ENCODE measurements at places on chromosomes 6 and 20.

GRCh38 chr20:35702824-35703695 lies 3.9 kb downstream of the ROMO1 start:
- DNase-seq, result no peak
- no peak overlapping the region for H3K4me3 ChIP-seq
- peaks cover 9% of the 10 kb centered on the region for H3K4me1 ChIP-seq
- no peak overlapping the region for H3K27ac ChIP-seq

GRCh38 chr6:11848852-11849731 lies 70.5 kb upstream of the ADTRP start:
- no peak for DNase-seq
- no peaks in the 10 kb centered on the region for H3K36me3 ChIP-seq
- H3K27me3 ChIP-seq, result no peaks in the 10 kb centered on the region
- H3K27ac ChIP-seq, result no peak overlapping the region
- no peaks in the 10 kb centered on the region for H3K4me1 ChIP-seq

DNA sequence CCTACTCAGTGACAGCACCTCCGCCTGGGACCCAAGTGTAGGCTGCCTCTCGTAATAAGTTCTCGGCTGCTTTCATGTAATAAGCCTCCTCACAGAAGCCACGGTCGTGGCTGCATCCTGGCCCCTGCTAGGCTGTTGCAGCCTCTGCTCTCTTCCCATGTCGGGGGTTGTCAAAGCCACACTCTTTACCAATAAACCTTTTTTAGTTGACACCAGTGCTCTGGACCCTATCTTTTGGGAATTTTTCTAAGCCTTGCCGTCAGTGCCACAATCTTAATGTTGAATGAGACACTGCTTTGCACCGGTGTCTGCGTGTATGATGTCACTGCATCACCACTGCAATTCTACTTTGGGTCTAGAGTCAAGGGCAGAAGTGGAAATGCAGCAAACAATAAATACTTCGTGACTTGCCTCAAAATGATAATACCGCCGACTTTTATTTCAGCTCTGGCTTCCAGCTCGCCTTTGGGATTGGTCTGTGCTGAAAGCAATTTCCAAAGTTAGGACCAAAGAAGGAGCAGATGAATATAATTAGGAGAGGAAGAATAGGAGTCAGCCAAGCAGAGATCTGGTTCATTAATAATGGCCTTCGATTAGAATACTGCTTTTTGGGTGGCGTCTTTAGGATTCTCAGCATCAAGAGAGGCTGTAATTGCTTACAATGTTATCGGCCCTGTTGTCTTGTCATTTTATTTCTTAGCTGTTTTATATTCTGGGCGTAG lies 57.6 kb upstream of the CCN6 start:
- DNase-seq, result peak; percentile 54
- H3K36me3 ChIP-seq, result no peaks in the 10 kb centered on the region
- H3K27me3 ChIP-seq, result no peaks in the 10 kb centered on the region

DNA sequence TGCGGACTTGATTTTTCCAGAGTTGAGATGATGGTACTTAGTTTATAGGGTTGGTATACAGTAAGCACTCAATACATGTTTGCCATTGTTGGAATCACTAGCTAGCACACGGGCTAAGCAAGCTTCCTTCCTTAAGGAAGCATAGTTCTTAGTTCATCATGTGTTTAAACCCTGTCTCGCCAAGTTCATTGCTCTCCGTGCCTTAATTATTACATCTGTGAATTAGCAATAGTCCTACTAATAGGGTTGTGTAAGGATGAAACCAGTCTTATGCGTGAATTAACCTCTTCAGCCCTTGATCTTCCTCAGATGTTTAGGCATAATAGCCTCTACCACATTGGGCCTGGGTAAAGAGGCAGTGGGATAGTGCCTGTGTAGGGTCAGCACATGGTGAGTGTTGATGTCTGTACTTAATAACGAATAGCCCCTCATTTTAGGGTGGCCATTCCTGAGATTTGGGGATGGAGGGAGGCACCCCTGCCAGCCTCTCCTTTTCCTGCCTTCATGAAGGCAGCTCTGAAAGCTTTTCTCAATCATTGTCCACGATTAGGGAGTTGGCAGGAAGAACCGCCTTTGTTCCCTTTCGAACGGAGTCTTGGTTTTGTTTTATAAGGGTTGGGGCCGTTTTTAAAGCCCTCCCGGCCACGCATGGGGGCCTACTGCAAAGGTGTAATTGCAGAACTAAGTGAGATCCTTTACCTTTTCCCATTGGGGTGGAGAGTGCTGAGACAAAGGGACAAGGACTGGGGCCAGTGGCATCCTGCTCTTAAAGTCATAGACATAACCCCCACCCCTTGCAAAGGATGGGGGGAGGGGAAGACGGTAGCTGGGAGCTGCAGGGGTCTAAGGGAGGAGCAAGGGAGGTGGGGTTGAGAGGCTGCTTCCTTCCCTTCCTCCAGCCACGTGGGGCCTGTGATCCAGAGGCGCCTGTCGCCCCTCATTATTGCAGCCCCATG lies 2.1 kb downstream of the DNMT3B start:
- no peak overlapping the region for H3K27ac ChIP-seq
- H3K36me3 ChIP-seq, result no peaks in the 10 kb centered on the region
- H3K27me3 ChIP-seq, result no peaks in the 10 kb centered on the region
- no peak for DNase-seq
- no peak overlapping the region for H3K4me3 ChIP-seq

DNA sequence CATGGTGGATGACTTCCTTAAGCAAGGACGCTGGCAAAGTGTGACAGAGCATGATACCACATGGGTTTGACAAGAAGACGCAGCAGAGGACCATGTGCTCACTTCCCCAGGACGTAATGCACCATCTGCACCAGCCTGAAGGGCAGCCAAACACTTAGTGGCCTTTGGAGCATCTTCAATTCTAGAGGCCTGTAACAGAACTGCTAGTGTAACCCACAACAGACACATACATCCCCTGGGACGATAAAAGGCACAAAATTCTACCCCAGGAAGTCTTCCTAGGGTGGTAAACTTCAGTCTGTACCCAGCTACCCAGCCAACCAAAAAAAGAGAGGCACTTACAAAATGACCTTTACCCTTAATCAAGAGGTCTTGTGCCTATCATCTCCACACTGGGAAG lies 9.2 kb upstream of the CPNE1 start:
- DNase-seq, result no peak
- H3K4me3 ChIP-seq, result no peak overlapping the region
- H3K27me3 ChIP-seq, result no peaks in the 10 kb centered on the region
- no peaks in the 10 kb centered on the region for H3K4me1 ChIP-seq

DNA sequence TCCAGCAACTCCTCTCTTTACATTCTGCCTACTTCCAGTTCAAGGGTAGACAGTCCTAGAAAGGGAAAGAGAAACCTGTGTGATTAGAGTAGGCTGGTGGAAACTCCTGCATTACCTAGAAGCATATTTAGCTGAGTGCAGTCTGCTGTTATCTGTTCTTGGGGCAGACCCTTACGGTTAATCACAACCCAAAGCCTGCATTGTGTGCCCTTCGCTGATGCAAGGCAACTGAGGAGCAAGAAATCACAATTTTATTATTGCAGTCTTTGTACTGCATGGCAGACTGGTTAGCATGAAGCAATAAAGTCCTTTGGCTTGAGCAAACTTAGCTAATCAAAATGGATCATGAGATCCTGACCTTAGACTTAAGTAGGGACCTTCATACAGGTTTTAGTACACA lies 1.5 kb upstream of the GOPC start:
- no peaks in the 10 kb centered on the region for H3K27me3 ChIP-seq
- no peak overlapping the region for H3K27ac ChIP-seq
- H3K4me1 ChIP-seq, result peaks cover 14% of the 10 kb centered on the region
- no peak overlapping the region for H3K4me3 ChIP-seq

DNA sequence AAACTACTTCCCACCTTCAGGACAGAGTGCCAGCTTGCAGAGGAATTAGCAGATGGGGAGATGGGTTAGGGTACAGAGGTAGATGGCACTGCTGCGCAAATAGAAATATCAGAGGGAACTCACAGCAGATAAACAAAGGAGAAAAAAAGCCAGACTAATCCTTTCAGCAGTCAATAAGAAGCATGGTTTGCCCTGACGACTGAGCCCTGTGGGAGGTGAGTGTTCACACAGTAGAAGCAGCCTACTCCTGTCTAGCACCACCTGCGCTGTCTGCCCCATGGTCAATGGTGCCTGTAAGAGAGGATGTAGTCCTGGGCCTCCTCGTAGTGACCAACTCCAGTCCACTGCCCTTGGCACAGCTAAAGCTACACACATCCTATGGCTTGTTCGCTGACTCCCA lies 174.1 kb downstream of the IBTK start:
- H3K27me3 ChIP-seq, result no peaks in the 10 kb centered on the region
- H3K27ac ChIP-seq, result no peak overlapping the region
- H3K4me3 ChIP-seq, result no peak overlapping the region

- no peaks in the 10 kb centered on the region for H3K36me3 ChIP-seq
- H3K4me3 ChIP-seq, result no peak overlapping the region
- no peak for DNase-seq
- no peak overlapping the region for H3K27ac ChIP-seq
Observed at GRCh38 chr6:53327017-53327395, 21.7 kb downstream of the ELOVL5 start.

- no peaks in the 10 kb centered on the region for H3K36me3 ChIP-seq
- no peaks in the 10 kb centered on the region for H3K4me1 ChIP-seq
- no peak overlapping the region for H3K27ac ChIP-seq
- H3K4me3 ChIP-seq, result no peak overlapping the region
- H3K27me3 ChIP-seq, result no peaks in the 10 kb centered on the region
- no peak for DNase-seq
Observed at GRCh38 chr20:14093652-14094051, 98.3 kb downstream of the MACROD2 start.

- H3K4me3 ChIP-seq, result peak overlapping the region; percentile 16
- peaks cover 27% of the 10 kb centered on the region for H3K4me1 ChIP-seq
- no peaks in the 10 kb centered on the region for H3K36me3 ChIP-seq
- peak overlapping the region; percentile 84 for H3K27ac ChIP-seq
- peak; percentile 92 for DNase-seq
Observed at GRCh38 chr20:49668181-49668877, 45.3 kb downstream of the B4GALT5 start.

- no peaks in the 10 kb centered on the region for H3K4me1 ChIP-seq
- no peak overlapping the region for H3K4me3 ChIP-seq
- H3K27ac ChIP-seq, result no peak overlapping the region
- no peak for DNase-seq
Observed at GRCh38 chr6:40937491-40937890, 101.5 kb downstream of the UNC5CL start.

DNA sequence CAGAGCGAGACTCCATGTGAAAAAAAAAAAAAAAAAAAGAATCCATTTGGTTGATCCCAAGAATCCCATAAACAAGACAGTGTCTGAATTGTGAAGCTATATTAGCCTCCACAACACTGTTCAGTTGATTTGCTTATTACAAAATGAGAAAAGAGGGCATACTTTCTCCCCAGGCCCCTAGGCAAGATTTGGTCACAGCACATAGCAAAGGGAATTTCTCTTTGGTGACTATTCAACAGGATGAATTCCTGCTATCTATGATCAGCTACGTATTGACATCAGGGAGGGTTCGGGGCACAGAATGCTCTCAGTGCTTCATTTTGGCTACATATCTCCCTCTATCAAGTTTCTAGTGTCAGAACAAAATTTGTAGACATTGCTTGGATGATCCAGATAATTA lies 20.2 kb upstream of the SLC22A3 start:
- no peak for DNase-seq
- H3K4me3 ChIP-seq, result no peak overlapping the region
- no peaks in the 10 kb centered on the region for H3K36me3 ChIP-seq
- no peaks in the 10 kb centered on the region for H3K4me1 ChIP-seq
- H3K27ac ChIP-seq, result no peak overlapping the region

- no peak for DNase-seq
- H3K36me3 ChIP-seq, result peaks cover 68% of the 10 kb centered on the region
Observed at GRCh38 chr20:47276851-47277534, 79.5 kb downstream of the ZMYND8 start.

DNA sequence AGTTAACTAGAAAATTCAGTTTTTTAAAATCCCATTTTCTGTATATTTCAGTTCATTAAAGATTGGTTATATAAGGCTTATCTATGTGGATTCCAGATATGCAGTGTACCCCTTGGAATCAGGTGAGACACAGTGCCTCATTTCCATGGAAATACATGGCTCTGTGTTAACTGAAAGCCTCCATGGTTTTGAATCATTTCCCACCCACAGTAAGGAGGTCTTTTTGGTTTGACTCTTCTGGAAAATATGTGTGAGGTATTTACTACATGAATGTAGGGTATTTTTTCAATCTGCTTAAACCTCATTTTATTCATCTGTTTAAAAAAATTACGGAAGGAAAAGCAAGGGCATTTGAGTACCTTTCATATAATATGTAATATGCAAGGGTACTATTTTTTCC lies 25.5 kb downstream of the RNF144B start:
- no peak overlapping the region for H3K4me3 ChIP-seq
- no peaks in the 10 kb centered on the region for H3K4me1 ChIP-seq
- H3K27me3 ChIP-seq, result no peaks in the 10 kb centered on the region
- no peak for DNase-seq

DNA sequence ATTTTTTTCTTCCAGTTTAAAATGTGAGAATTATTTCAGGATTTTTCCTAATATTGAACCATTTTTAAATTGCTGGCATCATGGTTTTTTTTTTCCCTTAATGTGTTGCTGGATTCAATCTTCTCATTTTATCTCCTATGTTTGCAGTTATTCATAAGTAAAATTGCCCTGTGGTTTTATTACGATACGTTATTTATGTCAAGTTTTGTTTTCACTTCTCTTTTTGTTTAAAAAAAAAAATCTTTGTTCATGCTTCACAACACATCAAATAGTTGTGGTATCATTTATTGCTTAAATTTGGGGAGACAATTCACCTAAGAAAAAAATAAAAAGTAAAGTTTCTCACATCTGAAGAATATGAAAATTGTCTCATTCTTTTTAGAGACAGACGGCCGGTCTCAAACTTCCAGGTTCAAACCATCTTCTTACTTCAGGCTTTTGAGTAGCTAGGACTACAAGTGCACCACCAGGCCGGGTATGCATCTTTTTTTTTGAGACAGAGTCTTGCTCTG lies 239.3 kb upstream of the ID4 start:
- H3K4me3 ChIP-seq, result no peak overlapping the region
- no peaks in the 10 kb centered on the region for H3K36me3 ChIP-seq
- H3K4me1 ChIP-seq, result no peaks in the 10 kb centered on the region
- no peaks in the 10 kb centered on the region for H3K27me3 ChIP-seq

Data from natural killer cell (primary cell).